ENCODE measurements at places on chromosomes 16 and 17.

DNA sequence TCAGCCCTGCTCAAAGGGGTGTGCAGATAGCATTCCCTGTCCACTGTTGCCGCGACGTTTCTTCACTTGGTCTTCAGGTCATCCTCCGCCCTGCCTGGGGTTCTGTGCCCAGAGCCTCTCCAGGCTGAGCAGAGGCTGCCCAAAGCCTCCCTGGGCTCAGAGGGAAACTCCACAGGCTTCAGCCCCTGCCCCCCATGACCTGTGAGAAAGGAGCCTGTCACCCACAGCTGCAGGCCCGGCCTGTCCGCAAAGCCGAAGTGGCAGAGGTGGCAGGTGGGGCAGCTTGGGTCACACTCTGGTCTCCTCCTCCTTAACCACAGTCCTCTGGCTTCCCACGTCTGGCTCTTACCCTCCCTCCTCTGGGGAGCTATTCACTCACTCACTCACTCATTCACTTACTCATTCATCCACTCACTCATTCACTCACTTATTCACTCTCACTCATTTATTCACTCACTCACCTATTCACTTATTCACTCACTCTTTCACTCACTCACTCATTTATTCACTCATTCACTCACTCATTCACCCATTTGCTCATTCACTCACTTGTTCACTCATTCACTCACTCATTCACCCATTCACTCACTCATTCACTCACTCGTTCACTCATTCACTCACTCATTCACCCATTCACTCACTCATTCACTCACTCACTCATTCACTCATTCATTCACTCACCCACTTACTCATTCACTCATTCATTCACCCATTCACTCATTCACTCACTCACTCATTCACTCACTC lies 7.1 kb upstream of the CPSF4L start:
- DNase-seq, result no peak

- no peak for DNase-seq
Observed at GRCh38 chr16:73355981-73356380, 308.1 kb upstream of the ZFHX3 start.

GRCh38 chr16:48556243-48556912 lies 53.6 kb downstream of the N4BP1 start:
- DNase-seq, result no peak

DNA sequence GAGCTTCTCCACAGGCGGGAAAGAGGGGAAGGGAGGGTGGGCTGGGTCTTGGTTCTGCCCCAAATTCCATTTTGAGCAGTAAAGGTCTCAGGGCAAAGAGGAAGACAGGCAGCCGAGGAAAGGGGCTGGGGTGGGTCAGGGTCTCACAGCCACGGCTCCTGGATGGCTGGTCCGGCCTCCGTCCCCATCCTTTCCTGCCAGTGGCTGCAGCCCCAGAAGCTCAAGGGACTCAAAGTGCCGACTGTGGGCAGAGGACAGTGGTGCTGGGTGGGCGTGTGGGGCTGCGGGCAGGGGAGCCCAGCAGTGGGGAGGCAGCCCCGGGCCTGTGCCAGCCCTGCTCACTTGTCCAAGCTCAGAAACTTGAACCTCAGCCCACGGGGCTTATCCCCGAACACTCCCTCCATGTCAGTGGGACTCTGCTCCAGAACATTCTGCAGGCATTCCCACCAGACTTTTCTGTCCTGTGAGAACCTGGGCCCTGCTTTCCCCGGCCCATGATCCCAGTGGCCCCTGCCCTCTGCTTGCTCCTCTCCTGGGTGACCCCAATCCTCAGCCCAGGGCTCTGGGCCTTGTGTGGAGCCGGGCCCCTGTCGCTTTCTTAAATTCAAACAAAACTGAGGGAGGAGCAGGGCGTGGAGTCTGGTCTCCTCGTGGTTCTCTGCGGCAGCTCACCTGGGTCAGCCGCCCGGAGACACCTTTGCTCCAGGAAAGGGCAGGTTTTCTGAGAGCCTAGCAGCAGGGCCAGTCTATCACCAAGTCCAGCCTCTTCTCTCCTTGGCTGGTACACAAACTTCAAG lies 117.8 kb upstream of the METRNL start:
- DNase-seq, result no peak

- no peak for DNase-seq
Observed at GRCh38 chr17:76734080-76734840, 2.9 kb downstream of the SRSF2 start.

DNA sequence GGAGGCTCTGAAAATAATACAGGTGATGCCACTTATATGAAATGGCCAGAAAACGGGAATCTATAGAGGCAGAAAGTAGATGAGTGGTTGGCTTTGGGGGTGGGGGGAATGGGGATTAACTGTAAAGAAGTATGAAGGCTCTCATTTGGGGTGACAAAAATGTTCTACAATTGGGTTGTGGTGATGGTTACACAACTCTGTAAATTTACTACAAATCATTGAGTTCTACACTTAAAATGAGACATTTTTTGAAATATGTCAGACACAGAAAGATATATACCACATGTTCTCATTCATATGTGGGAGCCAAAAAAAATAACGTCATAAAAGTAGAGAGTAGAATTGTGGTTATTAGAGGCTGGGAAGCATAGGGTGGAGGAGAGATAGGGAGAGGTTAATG lies 25.7 kb downstream of the ARHGAP17 start:
- DNase-seq, result no peak

GRCh38 chr16:30907064-30907463 lies 10.7 kb downstream of the CTF1 start:
- DNase-seq, result no peak

- DNase-seq, result no peak
Observed at GRCh38 chr17:9465210-9465921, 110.3 kb downstream of the STX8 start.

- DNase-seq, result no peak
Observed at GRCh38 chr17:71055128-71055527, 885.8 kb downstream of the KCNJ2 start.

- DNase-seq, result no peak
Observed at GRCh38 chr16:56625943-56626654, 518 bp downstream of the MT1E start.

DNA sequence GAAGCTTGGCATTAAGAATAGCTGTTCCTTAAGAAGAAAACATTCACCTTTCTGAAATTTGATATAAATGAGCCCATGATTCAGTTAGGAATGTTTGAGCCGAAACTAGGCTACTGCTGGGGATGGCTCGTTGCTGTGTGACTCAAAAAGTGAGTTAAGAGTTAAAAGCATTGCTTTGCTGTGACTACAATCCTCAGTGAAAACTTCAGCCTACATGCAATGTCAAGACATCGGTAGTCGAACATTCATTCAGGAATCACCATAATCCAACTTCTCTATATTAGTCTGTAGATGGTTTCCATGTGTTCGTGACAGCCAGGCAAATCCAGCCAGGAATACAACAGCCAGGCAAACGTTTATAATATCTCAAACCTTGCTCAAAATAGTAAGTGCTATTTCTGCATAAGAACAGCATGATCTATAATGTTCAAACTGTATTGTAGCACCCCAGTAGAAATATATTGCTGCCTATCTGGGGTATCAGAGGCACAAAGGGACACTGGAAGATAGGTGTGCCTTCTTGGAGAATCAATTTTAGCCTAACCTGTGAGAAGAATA lies 1225.1 kb downstream of the CDH8 start:
- DNase-seq, result no peak

GRCh38 chr16:17343728-17344127 lies 127.0 kb downstream of the XYLT1 start:
- DNase-seq, result no peak

- DNase-seq, result no peak
Observed at GRCh38 chr17:40112191-40112711, 9.5 kb upstream of the MSL1 start.

- DNase-seq, result no peak
Observed at GRCh38 chr17:58728798-58729197, 26.9 kb upstream of the PPM1E start.

DNA sequence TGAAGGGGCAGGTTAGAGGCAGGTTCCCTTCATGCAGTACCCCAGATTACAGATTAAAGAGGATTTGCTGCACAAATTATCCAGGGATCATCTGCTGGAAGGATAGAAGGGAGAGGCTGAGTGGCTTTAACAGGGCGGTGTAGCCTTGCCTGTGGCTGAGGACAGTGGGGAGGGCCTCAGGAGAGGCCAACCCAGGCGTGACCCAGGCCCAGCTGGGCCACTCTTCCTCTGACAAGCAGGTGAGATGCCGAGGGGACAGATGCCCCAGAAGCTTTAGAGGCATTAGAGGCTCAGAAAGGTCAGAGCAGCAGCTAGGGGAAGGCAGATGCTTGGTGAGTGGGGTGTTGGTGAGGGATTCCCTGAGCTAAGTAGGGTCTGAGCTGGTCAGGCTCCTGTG lies 18.1 kb upstream of the MTMR4 start:
- DNase-seq, result no peak

DNA sequence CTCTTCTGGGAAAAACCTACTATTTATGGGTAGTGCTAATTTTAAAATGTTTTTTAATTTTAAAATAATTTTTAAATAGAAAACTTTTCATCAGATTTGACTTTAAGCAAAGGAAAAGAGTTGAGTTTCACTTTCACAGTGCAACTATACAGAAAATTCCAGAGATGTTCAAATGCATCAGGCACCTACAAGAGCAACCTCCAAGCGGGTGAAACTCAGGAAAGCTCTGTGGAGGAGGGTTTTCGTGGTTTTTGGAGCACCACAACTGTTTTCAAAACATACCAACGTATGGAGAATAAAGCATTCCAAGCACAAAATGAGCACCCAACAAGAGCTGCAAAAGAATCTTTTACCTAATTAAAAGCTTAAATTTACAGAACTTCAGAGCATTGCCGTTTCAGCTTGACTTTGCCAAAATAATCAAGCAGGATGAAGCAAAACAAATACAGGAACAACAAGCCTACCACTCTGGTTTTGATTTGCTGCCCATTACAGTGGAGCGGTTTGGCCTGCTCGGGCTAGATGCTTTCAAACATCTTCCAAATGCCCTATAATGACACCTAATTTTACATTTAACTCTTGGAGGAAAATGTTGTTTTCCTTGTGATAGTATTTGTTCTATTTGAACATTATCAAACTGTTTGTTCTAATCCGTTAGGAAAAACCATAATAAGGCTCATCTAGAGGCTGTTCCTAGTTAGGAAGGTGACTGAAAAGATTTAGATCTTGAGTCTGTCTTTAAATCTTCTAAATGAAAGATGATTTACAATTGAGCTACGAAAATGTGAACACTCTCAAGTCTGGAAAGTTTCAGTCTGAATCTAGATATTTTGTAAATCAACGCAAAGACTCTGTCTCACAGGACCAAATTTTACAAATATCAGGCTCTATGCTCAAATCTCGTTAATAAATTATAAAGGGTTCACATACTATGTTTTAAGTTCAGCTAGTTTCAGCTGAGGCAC lies 34.5 kb downstream of the NACA2 start:
- no peak for DNase-seq

DNA sequence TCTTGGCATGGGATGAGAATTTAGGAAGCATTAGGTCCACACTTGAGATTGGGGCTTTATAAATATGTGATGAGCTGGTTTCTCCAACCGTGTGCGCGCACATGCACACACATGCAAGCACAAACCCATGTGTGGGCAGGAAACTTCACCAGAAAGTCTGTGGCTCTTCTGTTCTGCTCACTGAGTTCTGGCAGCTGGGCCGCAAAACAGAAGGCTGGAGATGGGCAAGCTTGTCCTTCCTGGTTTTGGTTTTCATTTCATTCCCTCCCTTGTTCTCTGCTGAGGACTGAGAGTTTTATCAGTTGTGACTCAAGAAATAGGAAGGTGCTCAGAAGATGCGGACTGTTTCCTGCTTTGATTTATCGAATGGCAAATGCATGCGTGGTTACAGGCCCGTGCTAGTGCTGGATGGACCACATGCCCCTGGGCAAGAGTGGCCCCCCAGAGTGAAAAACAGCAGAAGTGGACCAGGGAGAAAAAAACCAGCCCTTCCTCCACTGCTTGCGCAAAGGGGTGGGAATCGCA lies 14.1 kb downstream of the MAP3K14 start:
- no peak for DNase-seq

GRCh38 chr17:19948116-19948943 lies 29.3 kb downstream of the AKAP10 start:
- no peak for DNase-seq

GRCh38 chr17:43019418-43019817 lies 2.8 kb downstream of the VAT1 start:
- no peak for DNase-seq

- DNase-seq, result no peak
Observed at GRCh38 chr17:27283060-27283459, 10.9 kb upstream of the WSB1 start.

DNA sequence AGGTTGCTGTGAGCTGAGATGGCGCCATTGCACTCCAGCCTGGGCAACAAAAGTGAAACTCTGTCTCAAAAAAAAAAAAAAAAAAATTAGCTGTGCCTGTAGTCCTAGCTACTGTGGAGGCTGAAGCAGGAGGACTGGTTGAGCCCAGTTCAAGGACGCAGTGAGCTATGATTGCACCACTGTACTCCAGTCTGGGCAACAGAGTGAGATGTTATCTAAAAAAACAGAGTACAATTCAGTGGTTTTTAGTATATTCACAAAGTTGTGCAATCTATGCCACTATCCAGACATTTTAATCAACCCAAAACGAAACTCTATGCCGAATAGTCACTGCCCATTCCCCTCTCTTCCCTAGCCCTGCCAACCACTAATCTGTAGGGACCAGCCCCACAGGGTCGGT lies 25.1 kb downstream of the C16orf54 start:
- DNase-seq, result no peak

GRCh38 chr16:50859628-50860360 lies 117.9 kb downstream of the CYLD start:
- DNase-seq, result no peak
